ENCODE measurements at places on chromosomes 5 and 9.

DNA sequence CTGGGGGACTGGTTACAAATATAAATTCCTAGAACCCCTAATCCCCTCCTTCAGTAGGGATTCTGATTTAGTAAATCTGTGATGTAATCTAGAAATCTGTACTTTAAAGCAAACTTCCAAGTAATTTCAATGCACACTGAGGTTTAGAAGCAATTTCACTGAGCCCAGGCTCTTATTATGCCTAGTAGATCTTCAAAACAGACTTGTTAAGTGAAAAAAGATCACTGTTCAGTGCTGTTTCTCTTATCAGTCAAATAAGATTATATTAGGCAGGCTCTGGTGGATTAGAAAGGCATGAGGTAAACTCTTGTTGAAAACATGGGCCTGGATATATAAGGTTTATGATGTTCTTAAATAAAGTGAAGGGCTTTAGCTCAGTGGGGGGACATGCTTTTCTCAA is 293.9 kb downstream of the ADGRV1 start:
- no peak for DNase-seq

- no peak for DNase-seq
These were observed 219.7 kb downstream of the EFNA5 start for GRCh38 chr5:107451028-107451427.

DNA sequence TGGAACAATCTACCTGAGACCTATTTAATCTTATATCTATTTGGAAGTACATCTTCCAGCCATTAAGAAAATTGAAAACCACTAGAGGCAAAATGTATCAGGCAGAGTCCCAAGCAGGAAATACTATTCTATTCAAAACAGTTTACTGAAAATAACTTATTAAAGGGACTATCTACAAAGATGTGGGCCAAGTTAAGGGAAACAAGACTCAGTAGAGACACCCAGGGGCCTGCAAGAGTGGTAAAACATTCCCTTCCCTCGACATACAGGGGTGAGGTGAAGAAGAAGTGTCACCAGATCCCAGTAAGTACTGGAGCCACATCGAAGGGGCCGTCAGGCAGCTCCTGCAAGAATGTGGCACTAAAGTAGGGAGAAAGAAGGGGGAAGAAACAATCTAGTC is 12.1 kb upstream of the NRG2 start:
- no peak for DNase-seq

- no peak for DNase-seq
These were observed 50.1 kb upstream of the TTC39B start for GRCh38 chr9:15357050-15357653.

DNA sequence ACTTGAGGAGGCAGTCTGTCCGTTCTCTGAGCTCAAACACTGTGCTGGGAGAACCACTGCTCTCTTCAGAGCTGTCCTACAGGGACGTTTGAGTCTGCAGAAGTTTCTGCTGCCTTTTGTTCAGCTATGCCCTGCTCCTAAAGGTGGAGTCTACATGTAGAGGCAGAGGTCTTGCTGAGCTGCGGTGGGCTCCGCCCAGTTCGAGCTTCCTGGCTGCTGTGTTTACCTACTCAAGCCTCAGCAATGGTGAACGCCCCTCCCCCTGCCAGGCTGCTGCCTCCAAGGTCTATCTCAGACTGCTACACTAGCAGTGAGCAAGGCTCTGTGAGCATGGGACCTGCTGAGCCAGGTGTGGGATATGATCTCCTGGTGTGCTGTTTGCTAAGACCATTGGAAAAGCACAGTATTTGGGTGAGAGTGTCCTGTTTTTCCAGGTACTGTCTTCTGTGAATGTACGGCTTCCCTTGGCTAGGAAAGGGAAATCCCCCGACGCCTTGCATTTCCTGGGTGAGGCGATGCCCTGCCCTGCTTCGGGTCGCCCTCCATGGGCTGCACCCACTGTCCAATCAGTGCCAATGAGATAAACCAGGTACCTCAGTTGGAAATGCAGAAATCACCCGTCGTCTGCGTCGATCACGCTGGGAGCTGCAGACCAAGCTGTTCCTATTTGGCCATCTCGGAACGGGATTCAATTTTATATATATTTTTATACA is 58.5 kb downstream of the CNTRL start:
- DNase-seq = no peak

- no peak for DNase-seq
These were observed 1.0 kb upstream of the ACSL6 start for GRCh38 chr5:132012371-132013005.

DNA sequence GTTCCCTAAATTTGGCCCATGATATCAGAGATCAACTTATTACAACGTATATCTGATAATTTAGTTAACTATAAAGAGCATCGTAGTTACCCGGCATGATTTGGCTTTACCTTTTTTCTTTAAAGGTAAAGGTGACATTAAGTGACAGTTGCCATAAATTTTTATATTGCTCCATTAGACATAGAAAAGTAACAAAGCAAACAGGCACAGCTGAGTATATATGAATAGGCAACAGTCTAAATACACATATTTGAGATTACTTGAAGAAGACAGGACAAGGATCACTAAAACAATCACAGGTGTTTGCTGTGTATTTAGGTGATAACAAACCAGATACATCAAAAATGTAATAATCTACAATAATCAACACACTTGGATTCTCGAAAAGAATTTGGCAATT is 34.8 kb downstream of the RFX3 start:
- no peak for DNase-seq

DNA sequence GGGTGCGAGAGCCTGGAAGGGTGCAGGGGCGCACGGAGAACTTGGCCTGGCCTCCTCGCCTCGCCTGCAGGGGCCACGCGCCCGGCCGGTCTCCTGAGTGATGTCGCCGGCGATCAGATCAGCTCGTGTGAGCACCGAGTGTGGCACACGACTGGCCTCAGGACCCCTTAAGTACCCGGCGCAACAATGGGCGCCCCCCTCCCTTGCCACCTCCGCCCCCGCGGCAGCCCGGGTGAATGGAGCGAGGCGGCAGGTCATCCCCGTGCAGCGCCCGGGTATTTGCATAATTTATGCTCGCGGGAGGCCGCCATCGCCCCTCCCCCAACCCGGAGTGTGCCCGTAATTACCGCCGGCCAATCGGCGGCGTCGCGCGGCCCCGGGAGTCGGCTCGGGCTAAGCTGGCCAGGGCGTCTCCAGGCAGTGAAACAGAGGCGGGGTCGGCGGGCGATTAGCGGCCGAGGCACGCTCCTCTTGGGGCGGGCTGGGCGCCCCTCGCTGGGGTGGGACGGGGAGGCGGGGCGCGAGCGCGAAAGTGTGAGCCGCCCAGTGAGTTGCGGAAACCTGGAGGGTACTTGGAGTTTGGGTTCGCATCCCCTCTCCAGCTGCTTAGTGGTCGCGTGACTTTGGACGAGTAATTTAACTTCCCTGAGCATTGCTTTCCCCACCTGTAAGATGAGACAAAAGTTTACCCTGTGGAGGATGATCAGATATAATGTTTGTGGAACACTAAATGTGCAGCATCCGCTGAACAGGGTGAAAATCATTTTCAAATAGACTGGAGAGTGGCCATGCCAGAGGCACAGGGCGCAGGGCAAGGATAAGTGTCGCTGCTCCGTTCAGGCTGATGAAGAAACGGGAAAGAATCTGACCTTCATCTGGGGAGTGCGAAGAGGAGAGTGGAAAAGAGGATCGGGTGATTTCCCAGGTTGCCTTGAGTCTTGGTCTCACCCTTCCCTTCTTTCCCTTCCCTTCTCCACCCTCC is at the start of gene NEUROG1:
TSS of gene NEUROG1 (minus strand) at position 145 of the 982 bp plus-strand sequence. CDS start 274 bp downstream, outside the sequence.
- no peak for DNase-seq

DNA sequence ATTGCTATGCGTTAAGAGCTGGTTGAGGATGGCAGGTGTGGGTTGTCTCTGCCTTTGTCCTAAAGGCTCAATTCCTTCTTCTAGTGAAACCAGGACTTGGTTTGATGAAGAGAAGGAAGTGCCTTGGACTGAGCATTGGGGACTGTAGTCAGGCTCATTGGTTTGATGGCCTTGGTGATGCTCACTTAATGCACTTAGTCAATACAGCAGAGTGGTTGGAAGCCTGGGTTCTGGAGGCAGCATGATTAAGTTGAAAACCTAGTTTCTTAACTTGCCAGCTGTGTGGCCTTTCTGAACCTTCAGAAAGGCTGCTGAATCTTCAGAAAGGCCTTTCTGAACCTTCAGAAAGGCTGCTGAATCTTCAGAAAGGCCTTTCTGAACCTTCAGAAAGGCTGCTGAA is 52.4 kb downstream of the PTTG1 start:
- DNase-seq = no peak

GRCh38 chr9:75891771-75892215 is 1.3 kb downstream of the PCSK5 start:
- DNase-seq = no peak

- no peak for DNase-seq
These were observed 76.3 kb upstream of the PCSK1 start for GRCh38 chr5:96509316-96509715.

GRCh38 chr9:72979405-72980100 is 26.7 kb upstream of the ALDH1A1 start:
- no peak for DNase-seq

- no peak for DNase-seq
These were observed 145.4 kb downstream of the ENTREP1 start for GRCh38 chr9:69470186-69470977.

GRCh38 chr5:143426437-143426991 is 23.0 kb upstream of the NR3C1 start:
- no peak for DNase-seq

DNA sequence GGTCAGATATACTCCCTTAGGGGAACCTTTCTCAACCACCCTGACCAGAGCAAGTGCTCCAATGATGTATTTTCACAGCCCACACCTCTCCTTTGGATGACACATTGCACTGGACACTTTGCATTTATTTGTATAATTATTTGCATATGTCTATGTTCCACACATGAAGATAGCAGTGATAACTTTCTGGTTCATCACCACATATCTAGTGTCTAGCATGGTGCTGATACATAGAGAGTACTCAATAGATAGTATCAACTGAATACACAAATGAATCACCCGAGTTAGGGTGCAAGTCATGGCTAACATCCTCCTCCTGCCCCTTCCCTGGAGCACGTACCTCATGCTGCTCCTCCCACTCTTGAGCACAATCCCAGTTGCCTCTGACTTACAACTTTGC is 617.6 kb downstream of the EBF1 start:
- DNase-seq = no peak

DNA sequence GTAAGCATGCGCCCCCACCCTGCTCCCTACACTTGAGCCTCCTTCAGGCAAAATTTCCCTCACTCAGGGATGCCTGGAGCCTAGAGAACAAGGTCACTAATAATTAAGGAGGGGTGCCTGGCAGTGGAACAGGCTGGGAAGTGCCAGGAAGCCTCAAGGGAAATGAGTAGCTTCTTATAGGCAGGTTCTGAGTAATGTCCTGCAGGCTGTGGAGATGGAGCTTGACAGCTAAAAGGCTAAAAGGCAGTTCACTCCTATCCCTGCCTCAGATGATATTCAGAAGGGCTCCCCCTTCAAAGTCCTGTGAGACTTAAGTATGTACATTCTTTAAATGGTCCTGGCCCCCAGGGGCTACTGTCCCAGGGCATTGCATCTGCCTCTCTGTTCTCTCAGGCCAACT is 65.5 kb upstream of the SMIM32 start:
- DNase-seq = no peak

DNA sequence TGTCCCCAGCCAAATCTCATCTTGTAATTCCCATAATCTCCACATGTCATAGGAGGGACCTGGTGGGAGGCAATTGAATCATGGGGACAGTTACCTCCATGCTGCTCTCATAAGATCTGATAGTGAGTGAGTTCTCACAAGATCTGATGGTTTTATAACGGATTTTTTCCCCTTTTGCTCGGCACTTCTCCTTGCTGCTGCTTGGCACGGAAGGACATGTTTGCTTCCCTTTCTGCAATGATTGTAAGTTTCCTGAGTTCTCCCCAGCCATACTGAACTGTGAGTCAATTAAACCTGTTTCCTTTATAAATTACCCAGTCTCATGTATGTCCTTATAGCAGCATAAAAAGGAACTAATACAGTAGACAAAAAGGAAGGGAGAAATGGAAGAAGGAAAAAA is 76.7 kb upstream of the CCNG1 start:
- DNase-seq = no peak

- DNase-seq = no peak
These were observed 549.2 kb upstream of the DMAC1 start for GRCh38 chr9:8348756-8349155.

DNA sequence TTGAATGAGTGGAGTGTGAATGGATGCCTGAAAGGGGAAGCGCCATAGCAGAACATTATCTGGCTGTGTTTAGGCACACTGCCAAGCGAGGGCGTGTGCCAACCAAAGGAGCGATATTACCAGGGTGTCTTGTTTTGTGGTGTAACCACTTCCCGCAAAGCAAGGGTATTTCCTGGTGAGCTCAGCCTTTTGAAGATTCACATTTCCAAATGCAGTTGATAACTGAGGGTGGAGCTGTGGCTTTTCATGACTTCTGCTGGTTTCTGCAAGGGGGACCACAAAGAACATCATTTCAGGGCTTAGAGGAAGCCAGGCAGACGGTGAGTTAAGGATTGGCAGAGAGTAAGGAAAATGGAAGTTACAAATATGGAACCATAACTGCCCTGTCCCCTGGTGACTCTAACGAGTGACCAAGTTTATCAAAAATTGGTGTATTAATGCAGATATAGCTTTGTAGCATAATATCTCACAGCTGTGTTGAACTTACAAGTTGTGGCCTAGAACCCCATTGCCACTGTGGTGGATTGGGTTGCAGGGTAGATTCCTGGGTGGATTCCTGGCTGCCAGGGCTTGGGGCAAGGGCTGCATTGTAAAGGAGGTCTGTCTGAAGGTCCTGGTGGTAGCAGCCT is 71.4 kb downstream of the RALGPS1 start:
- DNase-seq = peak; percentile 85

- DNase-seq = peak; percentile 38
These were observed 4.0 kb upstream of the PCDHGA1 start for GRCh38 chr5:141326088-141326854.

DNA sequence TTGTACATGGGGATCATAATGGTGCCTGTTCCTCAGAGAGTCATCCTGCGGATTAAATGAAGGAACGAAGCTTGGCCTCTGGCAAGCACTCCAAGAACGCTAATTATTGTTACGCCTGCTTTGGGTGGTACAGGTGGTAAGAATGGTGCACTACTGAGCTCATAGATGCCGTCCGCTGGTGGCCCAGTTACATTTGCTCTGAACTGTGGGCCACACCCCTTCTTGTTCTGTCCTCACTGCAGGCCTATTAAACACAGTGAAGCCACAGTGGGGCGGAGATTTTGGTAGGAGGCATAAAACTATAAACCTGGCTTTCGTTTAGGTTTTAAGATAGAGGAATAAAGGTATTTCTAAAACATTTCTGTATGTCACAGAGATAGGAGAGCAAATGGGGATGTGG is 40.6 kb upstream of the FER start:
- DNase-seq = no peak

- DNase-seq = no peak
These were observed 195.7 kb downstream of the DCP2 start for GRCh38 chr5:113172231-113172826.

DNA sequence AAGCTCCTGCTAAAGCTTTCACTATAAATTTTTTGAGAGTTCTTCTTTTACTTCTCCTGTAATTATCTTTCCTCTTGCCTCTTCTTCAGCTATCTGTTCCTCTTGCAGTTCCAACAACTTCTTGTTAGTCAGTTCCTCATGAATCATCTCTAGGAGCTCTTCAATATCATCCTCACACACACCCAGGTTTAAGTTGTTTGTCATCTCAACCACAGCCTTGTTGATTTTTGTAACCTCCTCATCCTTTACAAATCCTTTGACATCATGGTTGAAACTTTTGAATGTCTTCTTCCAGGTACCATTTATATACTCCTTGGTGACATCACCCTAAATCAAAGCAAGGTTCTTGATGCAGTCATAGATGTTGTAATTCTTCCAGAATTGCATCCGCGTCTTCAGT is 106.3 kb upstream of the MAMDC2 start:
- DNase-seq = no peak

GRCh38 chr5:541539-542318 is 17.5 kb upstream of the SLC9A3 start:
- no peak for DNase-seq

- DNase-seq = peak; percentile 15
These were observed 795 bp downstream of the NDUFAF2 start for GRCh38 chr5:60945813-60946187.
